ENCODE measurements at places on chromosomes 12 and 14.
A peak's percentile ranks its signal among the peaks of the same experiment; 100 is the strongest.

DNA sequence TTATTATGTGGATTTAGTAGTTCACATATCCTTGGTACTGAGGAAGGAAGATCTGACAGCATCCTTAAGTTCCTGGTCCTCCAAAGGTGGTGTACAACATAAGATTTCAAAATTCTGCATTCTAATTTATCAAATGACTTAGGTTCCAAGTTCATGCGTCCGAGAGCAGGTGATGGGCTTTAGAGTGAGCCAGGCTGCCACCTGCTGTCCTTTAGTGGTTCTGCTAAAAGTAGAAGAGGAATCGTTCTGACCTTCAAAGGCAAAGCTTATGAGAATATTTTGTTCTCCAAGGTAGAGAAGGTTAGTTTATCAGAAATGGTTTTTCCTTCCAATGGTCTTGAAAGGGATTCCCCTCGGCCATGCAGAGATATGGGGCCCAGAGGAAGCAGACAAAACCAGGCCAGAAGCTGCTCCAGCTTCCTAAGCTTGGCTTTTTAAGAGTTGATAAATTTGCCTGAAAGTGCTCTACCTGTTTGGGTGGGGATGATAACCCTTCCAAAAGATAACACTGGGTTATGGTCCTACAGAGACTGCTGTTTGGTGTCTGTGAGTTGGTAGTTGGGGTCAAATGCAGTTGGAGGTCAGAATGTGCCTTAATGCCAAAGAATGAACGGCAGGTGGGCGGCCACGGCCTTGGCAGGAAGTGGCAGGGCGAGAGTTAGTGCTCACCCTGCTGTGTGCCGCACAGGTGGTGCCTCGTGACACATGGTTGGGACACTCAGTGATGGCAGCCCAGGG lies 29.1 kb upstream of the LRTM2 start:
- no peak for DNase-seq

DNA sequence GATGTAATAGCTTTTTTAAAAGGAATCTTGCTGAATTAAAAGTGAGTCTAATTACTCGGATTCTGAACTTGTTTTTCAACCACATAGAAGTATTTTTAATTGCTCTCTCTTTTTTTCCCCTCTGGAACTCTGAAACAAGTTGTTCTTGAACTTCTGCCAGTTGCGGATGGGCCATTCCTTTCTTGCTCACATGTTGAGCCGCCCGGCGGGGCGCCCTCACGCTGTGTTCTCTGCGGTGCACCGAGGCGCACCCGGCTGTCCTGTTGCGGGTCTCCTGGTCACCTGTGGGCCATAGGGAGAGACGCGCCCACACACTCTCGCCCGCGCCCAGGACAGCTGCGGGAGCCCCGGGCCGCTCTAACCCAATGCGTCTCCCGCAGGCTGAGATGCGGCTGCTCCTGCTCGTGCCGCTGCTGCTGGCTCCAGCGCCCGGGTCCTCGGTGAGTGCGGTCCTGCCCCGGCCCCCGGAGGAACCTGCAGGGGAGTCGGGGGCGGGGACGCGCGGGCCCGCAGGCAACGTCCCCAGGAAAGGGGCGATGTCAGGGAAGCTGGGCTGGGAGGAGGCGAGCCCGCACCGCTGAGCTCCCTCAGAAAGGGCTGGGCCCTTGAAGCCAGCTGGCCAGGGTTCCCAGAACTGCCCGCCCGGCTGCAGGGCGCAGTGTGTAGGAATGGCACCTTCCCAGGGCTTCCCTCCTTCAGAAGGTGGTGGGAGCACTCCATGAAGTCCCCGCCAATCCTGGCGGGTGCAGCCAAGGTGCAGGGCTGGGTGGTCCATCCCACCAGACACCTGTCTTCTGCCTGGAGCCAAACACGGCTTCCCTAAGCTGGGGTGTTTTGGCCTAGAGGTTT lies 2.3 kb downstream of the PAPLN start:
- DNase-seq = no peak

DNA sequence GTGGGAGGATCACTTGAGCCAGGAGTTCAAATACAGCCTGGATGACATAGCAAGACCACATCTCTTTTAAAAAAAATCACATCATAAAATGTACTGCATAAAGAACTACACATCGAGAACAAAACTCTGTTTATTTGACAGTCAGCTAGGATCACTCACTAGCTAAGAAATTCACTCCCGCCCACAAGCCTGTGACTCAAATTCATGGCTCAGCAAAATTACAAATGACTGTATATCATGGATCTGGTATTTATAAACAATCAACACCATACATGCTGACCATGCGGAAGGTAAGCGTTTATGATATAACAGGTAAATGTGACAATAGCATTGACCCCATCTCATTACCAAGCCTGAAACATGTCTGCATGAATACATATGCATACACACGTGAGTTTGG lies 206.5 kb downstream of the EFCAB11 start:
- DNase-seq = no peak

DNA sequence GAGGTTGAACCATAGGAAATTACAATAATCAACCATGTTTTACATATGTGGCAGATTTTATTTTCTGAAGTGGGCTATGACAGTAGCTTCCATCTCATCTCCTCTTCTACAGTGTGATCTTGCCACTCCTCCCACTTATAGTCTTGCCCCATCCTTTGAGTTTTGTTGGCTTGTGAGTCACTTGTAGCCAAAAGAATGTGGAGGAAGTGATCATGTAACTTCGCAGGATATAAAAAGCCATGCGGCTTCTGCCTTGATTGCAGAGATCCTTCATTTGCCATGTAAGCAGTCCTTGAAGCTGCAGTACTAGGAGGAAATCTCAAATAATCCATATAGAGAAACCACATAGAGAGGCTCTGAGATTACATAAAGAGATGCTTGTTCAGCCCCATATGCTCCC lies 13.7 kb upstream of the ZNF84 start:
- no peak for DNase-seq

DNA sequence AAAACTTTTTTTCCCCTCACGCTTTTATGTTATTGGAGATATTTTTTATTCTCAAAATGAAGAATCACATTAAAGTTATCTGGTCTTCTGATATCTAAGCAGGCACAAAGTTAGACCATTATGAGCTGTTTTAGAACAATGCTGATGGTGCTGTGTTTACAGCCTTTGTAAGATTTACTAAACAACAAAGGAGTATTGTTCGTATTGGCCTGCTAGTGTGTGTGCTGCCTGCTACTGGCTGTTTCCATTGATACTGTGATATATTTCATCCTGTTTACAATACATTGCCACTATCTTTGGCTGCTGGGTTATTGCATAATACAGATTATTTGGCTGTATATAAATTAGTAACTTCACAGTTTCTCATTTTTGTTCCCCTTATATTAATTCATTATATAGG lies 220.8 kb downstream of the ITPR2 start:
- DNase-seq = no peak

GRCh38 chr12:30437616-30438015 lies 258.1 kb downstream of the IPO8 start:
- no peak for DNase-seq

DNA sequence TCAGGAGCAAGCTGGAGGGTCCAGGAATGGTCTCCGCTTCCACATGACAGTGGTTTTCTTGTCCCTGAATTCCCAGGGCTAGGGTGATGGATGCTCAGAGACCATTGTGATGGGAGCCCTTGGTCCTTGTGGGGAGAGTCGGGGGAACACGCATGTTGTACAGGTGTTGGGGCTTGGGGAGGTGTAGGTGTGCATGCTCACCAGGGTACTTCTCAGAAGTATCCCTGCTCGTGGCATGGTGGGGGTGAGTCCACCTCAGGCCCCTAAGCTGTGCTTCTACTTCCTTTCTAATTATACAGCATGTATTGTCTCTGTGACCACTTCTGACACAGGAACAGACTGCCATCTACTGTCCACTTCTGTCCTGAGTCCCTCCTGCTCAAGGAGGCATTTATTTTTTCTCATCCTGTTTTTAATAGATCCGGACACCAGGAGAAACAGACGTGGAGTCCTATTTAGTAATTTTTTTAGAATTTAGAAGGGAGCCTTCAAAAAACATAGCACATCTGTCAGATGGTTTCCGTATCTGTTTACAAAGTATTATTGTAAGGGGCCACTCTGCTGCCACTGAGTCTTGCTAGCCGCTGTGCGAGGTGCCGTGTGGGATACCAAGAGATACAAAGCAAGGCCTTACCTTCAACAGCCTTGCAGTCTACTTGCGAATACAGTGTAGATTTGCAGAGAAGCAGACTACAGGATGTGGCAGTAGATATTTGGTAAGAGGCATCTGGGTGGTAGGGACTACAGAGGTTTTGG lies 10.5 kb downstream of the NTF3 start:
- no peak for DNase-seq

DNA sequence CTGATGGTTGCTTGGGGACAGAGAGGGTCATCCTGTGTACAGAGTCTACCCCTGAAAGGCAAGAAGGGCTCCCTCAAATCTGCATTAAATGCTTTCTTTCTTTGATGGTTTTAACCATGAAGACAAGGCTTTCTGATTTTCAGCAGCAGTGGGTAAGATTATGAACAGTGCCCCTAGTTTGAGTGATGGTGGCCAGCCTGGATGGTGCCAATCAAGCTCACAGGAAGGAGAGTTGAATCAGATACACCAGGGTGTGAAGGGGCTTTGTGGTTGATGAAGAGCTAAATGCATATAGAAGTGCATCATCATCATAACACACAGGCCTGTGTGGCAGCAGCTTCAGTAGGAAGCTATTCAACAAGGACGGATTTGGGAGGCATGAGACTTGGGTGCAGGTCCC lies 5.7 kb downstream of the KRT85 start:
- DNase-seq = no peak

DNA sequence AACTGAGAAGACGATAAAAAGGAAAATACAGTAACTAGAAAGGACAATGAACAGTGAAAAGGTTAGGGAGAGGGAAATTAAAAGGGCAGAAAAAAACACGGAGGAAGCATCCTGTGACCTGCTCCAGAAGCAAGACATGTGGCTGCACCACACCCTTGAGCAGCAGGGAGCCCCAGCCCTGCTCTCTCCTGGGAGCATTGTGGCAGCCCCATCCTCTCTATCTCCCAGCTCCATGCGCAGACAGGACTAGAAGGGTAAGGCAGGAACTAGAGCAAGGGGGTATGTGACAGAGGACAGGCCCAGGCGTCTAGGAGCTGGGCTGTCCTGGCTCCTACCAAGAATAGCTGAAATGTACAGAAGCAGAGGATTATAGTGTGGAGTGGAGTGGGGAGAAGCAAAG lies 38.6 kb upstream of the SMUG1 start:
- no peak for DNase-seq

DNA sequence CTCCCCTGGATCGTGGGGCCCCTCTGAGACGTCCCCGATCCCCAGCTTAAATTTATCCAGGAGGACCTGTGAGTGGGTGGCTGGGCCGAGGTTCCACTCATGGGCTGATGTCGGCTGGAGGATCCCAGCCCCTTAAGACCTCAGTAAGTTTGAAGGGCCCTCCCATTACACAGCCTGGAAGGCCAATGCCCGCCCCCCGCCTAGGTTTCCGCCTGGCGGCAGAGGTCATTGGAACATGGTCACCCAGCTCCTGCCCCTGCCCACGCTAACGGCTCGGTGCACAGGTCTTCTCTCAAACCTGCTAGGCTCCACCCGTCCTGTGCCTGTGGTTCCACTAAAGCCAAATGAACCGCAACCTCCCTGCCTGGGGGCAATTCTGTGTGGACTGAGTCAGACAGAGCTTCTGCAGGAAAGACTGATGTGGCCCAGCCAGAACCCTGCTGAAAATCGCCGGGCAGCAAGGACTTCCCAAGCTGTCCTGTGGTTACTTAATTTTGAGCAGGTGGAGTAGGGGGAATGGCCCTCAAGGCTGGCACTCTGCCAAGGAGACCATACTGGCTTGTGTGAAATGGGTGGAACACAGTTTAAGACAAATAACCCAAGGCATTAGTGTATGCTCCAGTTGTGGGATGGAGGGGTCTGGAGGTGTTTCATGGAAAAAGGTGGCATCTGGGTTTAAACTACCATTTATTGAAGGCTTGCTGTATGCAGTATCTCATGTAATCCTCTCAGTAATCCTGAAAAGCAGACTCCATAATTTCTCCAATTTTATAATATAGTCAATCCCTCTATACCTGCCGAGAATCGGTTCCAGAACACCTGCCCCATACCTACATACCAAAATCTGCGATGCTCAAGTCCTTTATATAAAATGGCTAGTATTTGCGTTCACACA lies 903 bp upstream of the NT5DC3 start:
- DNase-seq = peak; percentile 83

- no peak for DNase-seq
Measured at GRCh38 chr12:81092053-81092452, 14.2 kb downstream of the ACSS3 start.

DNA sequence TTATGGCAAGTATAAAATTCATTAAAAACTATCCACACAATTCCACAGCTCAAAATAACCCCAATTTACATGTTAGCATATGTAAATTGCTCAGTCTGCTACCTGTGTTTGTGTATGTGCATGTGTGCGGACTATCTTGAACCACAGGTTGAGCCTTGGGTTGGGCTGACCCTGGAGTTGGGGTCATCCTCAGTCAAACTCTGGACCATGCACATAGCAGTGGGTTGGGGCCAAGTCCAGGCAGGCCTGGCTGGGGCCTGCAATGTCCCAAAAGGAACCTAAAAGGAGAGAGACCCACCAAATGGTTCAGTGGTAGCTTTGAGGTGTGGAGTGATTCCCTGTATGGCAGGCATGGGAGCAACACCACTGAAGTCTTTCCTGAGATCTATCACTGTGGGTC lies 156.1 kb downstream of the FOXN3 start:
- DNase-seq = no peak

DNA sequence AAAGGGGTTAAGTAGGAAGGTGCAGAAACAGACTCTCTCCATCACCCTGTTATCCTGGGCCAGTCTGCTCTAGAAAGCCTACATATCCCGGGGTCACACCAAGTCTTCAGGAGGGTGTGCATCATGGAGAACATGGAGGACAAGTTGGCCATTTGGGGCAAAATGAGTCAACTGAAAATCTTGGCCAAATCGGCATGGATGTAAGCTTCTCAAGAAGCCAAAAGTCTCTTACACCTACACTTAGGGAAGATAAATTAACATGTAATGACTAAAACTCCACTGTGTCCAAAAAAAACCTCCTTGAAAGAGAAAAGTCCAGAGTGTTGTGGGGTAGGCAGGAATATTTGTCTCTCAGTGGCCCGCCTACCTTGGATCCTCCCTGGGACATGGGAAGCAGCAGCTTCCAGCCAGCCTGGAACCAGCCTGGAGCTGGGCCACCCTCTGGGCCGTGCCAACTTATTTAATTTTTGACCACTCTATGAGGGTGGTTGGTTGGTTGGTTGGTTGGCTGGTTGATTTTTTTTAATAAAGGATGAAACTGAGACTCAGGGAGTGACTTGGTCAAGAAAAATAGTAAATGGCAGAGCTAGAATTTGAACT lies 17.9 kb upstream of the TC2N start:
- no peak for DNase-seq

DNA sequence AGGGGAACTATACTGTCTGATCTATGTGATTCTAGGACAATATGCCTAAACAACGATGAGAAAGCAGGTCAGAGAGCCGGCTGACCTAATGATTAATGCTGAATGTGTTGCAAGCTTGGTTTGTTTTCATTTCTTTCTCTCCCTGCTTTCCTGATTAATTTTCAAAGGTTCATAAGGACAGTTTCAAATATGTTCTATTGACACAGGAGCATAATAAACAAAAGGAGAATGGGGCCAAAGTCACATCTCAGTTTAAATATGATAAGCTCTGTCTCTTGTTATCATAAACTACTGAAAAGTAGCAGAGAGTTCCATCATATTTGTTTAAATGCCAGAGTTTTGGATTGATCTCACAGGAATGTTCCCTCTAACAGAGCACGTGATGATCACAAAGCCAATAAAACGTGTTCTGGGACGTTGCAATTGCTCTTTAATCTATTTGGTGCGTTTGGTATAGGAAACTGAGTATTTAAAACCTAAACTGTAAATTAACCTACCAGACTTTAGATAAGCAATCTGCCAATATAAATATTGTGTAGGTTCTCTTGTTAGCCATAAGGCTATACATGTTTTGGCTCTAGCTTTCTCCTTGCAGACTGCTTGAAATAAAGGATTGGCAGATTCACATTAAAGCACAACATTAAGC lies 3.7 kb upstream of the HSD17B6 start:
- no peak for DNase-seq

Measured in BJ (cell line).